ENCODE measurements at places on chromosomes 3 and 15.

DNA sequence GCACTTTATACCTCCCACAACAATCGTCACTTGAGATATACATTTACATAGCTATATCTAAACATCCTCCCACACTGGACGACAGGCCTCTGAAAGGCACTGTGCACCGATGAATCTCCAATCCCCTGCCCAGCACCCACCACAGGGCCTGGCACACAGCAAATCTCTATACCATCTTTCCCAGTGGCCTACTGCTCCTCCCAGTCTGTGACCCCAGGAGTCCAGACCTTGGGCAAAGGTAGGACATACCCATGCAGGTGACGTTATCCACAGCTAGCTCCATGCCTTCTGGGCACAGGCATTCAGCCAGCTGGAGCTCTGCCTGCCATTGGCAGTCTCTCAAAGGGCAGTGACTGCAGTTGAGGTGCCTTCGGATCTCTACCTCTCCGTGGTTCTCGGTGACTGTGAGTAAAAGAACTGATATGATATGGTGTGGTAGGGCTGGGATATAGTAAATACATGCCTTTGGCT, 5.8 kb downstream of the LTK start:
- no peak overlapping the region for H3K27ac ChIP-seq
- H3K4me3 ChIP-seq, result no peak overlapping the region
- H3K36me3 ChIP-seq, result peaks cover 6% of the 10 kb centered on the region

- peaks cover 7% of the 10 kb centered on the region for H3K4me1 ChIP-seq
- no peaks in the 10 kb centered on the region for H3K36me3 ChIP-seq
- DNase-seq, result no peak
- no peaks in the 10 kb centered on the region for H3K27me3 ChIP-seq
These were observed 1080.5 kb downstream of the IGSF11 start for GRCh38 chr3:117954131-117954530.

GRCh38 chr3:175288621-175289020, 429.5 kb downstream of the NAALADL2 start:
- no peaks in the 10 kb centered on the region for H3K27me3 ChIP-seq
- H3K36me3 ChIP-seq, result no peaks in the 10 kb centered on the region
- H3K4me3 ChIP-seq, result no peak overlapping the region
- no peak overlapping the region for H3K27ac ChIP-seq
- DNase-seq, result no peak

- H3K27me3 ChIP-seq, result no peaks in the 10 kb centered on the region
- no peak overlapping the region for H3K4me3 ChIP-seq
- H3K4me1 ChIP-seq, result no peaks in the 10 kb centered on the region
- no peak overlapping the region for H3K27ac ChIP-seq
- no peak for DNase-seq
These were observed 193.3 kb upstream of the TTC14 start for GRCh38 chr3:180408654-180409053.

- no peak overlapping the region for H3K27ac ChIP-seq
- peaks cover 3% of the 10 kb centered on the region for H3K27me3 ChIP-seq
- DNase-seq, result no peak
- peaks cover 10% of the 10 kb centered on the region for H3K4me1 ChIP-seq
- H3K4me3 ChIP-seq, result no peak overlapping the region
These were observed 11.9 kb downstream of the DNAJA4 start for GRCh38 chr15:78276064-78276943.

- H3K4me1 ChIP-seq, result peaks cover 12% of the 10 kb centered on the region
- H3K36me3 ChIP-seq, result no peaks in the 10 kb centered on the region
- peaks cover 5% of the 10 kb centered on the region for H3K27me3 ChIP-seq
- H3K4me3 ChIP-seq, result no peak overlapping the region
- H3K27ac ChIP-seq, result no peak overlapping the region
These were observed 85.3 kb upstream of the SLC6A6 start for GRCh38 chr3:14317057-14317553.

DNA sequence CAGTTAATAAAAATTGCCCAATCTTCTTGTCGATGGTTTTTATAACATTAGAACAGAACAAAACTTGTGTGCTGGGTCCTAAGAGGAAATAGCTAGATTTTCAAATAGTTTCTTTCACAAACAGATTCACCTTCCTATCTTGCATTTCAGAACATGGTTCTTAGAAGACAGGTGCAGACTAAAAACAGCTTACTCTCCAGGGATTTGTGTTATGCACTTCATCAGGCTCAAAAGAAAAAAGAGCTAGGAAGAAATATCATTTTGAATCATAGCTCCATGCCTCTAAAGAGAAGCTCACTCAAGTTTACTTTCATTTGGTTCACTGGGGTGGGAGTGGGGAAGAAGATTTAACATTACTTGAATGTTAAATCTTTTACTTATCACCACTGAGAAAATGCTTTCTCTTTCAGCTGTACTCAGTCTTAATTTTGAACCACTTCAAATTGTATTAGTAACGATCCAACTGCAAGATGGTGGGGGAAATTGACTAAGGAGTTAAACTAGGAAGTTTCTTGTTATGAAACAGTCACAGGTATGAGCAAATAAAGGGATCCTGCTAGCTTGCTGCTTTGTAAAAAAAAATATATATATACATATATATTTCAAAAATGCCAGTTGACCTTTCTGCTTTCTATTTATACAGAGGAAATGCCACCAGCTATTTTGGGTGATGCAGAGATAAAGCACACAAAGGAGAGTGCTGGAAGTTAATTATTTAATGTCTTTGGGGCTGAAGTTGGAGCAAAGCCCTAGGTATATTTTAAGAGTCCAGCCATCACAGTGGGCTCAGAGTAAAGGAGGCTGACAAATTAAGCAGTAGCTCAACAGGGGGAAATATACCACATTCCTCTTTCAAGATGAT, 28.3 kb upstream of the NUDT16 start:
- peaks cover 30% of the 10 kb centered on the region for H3K4me1 ChIP-seq
- H3K27ac ChIP-seq, result no peak overlapping the region
- no peak for DNase-seq
- peaks cover 3% of the 10 kb centered on the region for H3K36me3 ChIP-seq
- H3K4me3 ChIP-seq, result no peak overlapping the region

DNA sequence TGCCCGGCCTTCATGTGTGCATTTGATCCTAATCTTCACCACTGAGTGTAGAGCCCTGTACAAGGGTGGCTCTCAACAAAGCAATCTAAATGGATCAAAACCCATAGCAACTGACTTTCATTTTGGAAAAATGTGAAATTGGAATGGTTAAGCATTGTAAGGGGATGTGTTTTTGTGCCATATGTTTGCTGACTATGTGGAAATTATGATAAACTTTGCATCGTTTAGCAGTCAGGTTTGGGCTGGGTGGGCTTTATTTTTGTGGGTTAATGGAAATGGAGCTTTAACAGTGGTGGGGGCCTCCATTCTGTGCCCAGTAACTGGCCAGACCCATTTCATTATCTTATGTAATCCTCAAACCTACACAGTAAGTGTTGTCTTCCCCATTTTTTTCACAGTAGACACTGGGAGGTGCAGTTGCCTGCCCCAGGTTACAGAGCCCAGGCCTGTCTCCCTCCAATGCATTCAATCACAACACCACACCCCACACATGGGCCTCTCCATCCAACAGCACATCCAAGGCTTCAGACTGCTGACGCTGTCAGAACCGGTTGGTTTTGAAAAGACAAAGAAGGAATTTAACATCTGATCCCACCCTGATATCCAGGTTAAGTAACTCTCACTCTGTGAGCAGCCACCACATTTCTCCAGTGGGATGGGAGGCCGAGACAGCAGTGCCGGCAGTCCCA, 136.3 kb upstream of the ABHD17C start:
- H3K27me3 ChIP-seq, result peaks cover 4% of the 10 kb centered on the region
- no peak overlapping the region for H3K27ac ChIP-seq
- no peaks in the 10 kb centered on the region for H3K36me3 ChIP-seq
- H3K4me1 ChIP-seq, result peaks cover 21% of the 10 kb centered on the region
- DNase-seq, result no peak

GRCh38 chr3:34851137-34851536, 788.2 kb upstream of the ARPP21 start:
- H3K27ac ChIP-seq, result no peak overlapping the region
- no peaks in the 10 kb centered on the region for H3K36me3 ChIP-seq
- DNase-seq, result no peak
- peaks cover 8% of the 10 kb centered on the region for H3K4me1 ChIP-seq
- H3K4me3 ChIP-seq, result no peak overlapping the region

GRCh38 chr15:84714372-84714771, 1.6 kb downstream of the SEC11A start:
- H3K27ac ChIP-seq, result no peak overlapping the region
- H3K27me3 ChIP-seq, result peaks cover 3% of the 10 kb centered on the region
- H3K4me3 ChIP-seq, result peak overlapping the region; percentile 99
- no peak for DNase-seq
- peaks cover 4% of the 10 kb centered on the region for H3K36me3 ChIP-seq
- peaks cover 18% of the 10 kb centered on the region for H3K4me1 ChIP-seq

GRCh38 chr3:84547971-84548970, 410.5 kb upstream of the CADM2 start:
- no peak overlapping the region for H3K27ac ChIP-seq
- no peaks in the 10 kb centered on the region for H3K27me3 ChIP-seq
- H3K36me3 ChIP-seq, result no peaks in the 10 kb centered on the region
- no peaks in the 10 kb centered on the region for H3K4me1 ChIP-seq

DNA sequence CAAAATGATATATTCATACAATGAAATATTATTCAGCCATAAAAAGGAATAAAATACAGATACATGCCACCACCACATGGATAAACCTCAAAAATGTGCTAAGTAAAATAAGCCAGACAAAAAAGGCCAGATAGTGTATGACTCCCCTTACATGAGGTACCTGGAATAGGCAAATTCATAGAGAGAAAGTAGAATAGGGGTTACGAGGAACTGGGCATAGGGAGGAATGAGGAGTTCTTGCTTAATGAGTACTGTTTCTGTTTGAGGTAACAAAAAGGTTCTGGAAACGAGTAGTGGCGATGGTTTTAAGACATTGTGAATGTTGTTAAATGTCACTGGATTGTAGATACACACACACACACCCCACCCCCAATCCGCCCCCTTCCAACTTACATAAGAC, 8.2 kb downstream of the RAF1 start:
- H3K36me3 ChIP-seq, result no peaks in the 10 kb centered on the region
- H3K27ac ChIP-seq, result no peak overlapping the region
- H3K4me1 ChIP-seq, result peaks cover 19% of the 10 kb centered on the region
- no peak overlapping the region for H3K4me3 ChIP-seq
- no peak for DNase-seq
- H3K27me3 ChIP-seq, result peaks cover 3% of the 10 kb centered on the region

- no peak for DNase-seq
- H3K4me1 ChIP-seq, result peaks cover 3% of the 10 kb centered on the region
- H3K36me3 ChIP-seq, result no peaks in the 10 kb centered on the region
These were observed 6.4 kb upstream of the CCDC33 start for GRCh38 chr15:74229686-74230085.

DNA sequence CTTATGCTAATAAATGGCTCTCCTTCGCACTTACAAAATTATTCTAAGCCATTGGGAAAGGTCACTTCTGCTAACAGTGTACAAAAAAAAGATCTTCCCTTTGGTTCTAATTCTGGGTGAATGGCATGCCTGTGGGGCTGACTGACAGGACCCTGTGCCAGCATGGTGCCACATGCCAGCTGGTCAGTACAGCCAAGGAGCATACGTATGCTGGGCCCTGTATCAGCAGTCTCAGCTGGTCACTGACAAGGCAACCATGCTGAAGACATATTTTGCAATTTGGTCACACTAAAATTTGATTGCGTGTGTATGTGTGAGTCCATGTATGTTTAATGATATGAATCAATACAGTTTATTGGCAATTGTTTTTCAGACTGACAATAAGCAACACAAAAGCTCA, 246.1 kb downstream of the TBL1XR1 start:
- no peak overlapping the region for H3K4me3 ChIP-seq
- H3K27ac ChIP-seq, result no peak overlapping the region
- peaks cover 10% of the 10 kb centered on the region for H3K4me1 ChIP-seq
- no peaks in the 10 kb centered on the region for H3K36me3 ChIP-seq
- peaks cover 1% of the 10 kb centered on the region for H3K27me3 ChIP-seq

GRCh38 chr15:58469432-58470353, 37.9 kb downstream of the LIPC start:
- no peak for DNase-seq
- no peak overlapping the region for H3K27ac ChIP-seq
- H3K27me3 ChIP-seq, result peaks cover 9% of the 10 kb centered on the region
- H3K4me1 ChIP-seq, result peaks cover 14% of the 10 kb centered on the region

DNA sequence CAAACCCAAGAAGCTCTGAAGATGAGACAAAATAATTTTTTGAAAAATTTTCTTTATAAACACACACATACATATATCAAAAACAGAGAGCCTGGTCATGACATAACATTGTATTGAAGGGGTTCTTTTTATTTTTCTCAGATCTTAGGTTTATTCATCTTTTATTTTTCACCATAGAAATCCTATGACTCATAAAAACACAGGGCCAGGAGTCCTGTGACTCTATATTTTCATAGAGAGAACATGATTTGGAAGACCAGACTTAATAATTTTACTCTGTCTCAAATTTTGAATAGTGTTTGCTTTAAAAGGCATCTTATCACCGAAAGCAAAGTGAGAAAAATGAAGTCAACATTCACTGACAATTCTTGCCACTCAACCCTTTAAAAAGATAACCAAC, 57.7 kb downstream of the SUCNR1 start:
- H3K4me3 ChIP-seq, result no peak overlapping the region
- H3K27ac ChIP-seq, result no peak overlapping the region
- H3K27me3 ChIP-seq, result peaks cover 2% of the 10 kb centered on the region
- DNase-seq, result no peak
- no peaks in the 10 kb centered on the region for H3K36me3 ChIP-seq
- no peaks in the 10 kb centered on the region for H3K4me1 ChIP-seq

DNA sequence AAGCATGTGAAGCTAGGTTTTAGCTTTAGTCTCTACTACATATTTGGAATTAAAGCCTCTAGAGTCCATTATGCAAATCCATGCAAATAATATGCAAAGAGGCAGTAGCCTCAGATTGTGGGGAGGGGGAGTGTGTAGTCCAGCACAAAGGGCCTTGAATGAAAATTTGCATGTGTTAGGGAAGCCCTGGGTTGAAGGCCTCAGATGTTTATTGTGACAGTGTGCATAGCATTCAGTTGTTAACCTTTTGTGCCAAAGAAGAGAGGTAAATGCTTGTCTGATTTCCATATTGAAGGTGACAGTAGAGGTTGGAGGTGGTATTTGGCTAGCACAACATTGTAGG, 24.5 kb upstream of the BFSP2 start:
- H3K27me3 ChIP-seq, result peaks cover 9% of the 10 kb centered on the region
- H3K36me3 ChIP-seq, result no peaks in the 10 kb centered on the region
- no peak overlapping the region for H3K4me3 ChIP-seq
- H3K4me1 ChIP-seq, result peaks cover 10% of the 10 kb centered on the region

DNA sequence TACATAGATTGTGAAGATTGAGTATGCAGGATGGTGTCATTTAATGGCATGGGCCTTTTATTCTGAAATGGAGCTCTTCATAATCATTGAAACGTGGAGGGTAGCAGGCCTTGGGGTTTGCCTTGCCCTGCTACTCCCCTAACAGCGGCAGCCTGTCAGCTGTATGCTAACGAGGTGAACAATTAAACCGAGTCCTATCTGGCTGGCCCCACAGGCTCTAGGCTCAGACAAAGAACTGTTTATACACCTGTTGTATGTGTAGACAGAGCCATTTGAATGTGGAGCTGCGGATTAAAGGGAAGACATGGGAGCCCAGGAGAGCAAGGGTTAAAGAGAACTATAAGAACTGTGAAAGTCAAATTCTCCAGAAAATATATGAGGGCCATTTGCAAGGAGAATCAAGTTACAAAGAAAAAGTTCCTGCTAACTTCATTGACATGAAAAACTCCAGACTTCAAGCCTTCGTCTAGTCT, 116.7 kb upstream of the CGNL1 start:
- peak overlapping the region; percentile 25 for H3K27ac ChIP-seq
- no peaks in the 10 kb centered on the region for H3K27me3 ChIP-seq
- DNase-seq, result no peak
- H3K4me1 ChIP-seq, result peaks cover 12% of the 10 kb centered on the region

GRCh38 chr3:27985369-27986035, 255.9 kb upstream of the CMC1 start:
- DNase-seq, result no peak
- no peaks in the 10 kb centered on the region for H3K27me3 ChIP-seq
- no peaks in the 10 kb centered on the region for H3K36me3 ChIP-seq
- no peak overlapping the region for H3K4me3 ChIP-seq
- H3K27ac ChIP-seq, result no peak overlapping the region
- no peaks in the 10 kb centered on the region for H3K4me1 ChIP-seq

All from endothelial cell (in vitro differentiated cells).